ENCODE measurements at places on chromosomes 12 and 14. TPM values are rescaled to one million over a fixed set of nuclear protein-coding genes. Genes with fewer than 3 reads are reported as not detected.

Gene TDRD9
- total RNA-seq, result not detected

Gene FBXO33
- 15.3 TPM for total RNA-seq

- DNase-seq, result no peak
Observed at GRCh38 chr12:32448586-32448985, 49.2 kb downstream of the FGD4 start.

Gene CCDC60
- not detected for total RNA-seq

DNA sequence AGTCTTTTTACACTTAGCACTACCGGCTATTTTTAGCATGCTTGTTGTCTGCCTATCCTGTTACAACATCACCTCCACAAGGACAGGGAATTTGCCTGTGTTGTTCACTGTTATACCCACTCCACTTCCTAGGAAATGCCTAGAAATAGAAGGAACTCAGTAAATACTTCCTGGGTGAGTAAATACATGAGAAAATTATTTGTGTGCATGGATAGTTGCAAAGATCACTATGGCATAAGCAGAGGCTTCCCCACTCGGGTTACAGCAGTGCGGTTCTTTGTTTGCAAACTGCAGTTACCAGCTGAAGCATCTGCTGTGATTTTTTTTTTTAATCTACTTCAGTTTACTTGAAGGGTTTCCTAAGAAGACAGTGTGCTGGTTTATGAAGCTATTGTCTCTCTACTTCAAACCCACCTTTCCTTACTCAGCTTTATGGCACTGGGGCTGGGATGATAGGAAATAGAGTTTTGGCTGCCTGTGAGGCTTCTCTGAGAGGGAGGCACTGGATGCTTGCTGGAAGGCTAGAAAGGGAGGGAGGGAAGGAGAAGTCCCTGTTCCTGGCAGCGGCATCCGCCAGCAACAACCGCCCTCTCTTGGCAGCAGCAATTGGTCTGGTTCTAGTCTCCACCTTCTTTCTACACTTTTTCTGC is 29.0 kb downstream of the PDE6H start:
- DNase-seq, result no peak

GRCh38 chr14:93005838-93006237 is 82.9 kb downstream of the CHGA start:
- no peak for DNase-seq

- no peak for DNase-seq
Observed at GRCh38 chr12:123395236-123395635, 11.3 kb downstream of the KMT5A start.

- DNase-seq, result no peak
Observed at GRCh38 chr12:3014641-3015040, 55.4 kb downstream of the TEAD4 start.

- no peak for DNase-seq
Observed at GRCh38 chr12:105419606-105420005, 89.1 kb downstream of the C12orf75 start.

Gene PGF
- total RNA-seq, result 1.2 TPM

Gene KIF21A
- 0.52 TPM for total RNA-seq

Gene FITM1
- total RNA-seq, result not detected

Gene MRPL51
- total RNA-seq, result 290 TPM

DNA sequence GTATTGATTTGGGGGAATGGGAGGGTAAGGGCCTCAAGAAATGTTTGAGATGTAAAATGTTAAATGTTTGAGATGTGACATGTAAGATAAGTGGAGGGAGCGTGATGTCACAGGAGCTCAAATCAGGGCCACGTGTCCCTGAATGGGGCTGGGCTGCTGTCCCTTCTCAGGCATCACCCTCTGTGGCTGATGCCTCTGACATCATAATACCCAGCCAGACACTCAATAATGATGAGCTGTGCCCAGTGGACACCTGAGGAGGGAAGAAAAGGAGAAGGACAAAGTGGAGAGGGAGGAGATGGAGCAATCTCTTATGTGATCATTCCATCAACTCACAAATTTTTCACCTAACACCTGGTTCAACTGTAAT is 120.8 kb downstream of the SAMD4A start:
- DNase-seq, result no peak

DNA sequence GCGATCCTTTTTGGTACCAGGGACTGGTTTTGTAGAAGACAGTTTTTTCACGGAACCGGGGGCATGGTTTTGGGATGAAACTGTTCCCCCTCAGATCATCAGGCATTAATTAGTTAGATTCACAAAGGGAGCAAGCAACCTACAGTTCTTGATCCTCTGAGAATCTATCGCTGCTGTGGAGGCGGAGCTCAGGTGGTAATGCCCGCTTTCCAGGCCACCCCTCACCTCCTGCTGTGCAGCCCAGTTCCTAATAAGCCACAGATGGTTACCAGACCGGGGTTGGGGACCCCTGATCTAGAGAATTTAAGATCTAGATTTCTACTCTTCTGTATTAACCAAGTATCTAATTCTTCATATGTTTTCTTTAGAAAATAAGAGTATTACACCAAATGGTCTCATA is 4.8 kb downstream of the ARHGAP5 start:
- DNase-seq, result no peak

Gene VWF
- 0.02 TPM for total RNA-seq

DNA sequence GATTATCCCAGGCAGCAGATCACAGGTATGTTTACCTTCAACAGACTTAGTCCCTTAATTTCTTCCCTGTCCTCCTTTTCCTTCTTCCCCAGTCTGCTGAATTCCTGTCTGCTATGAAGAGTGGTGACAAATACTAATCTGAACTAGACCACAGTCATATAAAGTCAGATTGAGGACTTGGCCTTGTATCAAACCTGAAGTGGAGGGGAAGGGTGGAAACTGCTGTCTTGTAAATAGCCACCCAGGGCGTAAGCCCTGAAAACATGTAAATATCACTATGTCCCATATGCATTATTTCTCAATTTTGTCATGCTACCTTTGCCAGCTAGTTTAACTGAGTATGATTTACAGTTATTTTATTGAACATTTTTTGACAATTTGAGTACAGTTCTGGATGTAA is 368.0 kb downstream of the CCDC91 start:
- no peak for DNase-seq

Gene SUOX
- total RNA-seq, result 15.2 TPM

Gene ACVRL1
- 14.7 TPM for total RNA-seq

DNA sequence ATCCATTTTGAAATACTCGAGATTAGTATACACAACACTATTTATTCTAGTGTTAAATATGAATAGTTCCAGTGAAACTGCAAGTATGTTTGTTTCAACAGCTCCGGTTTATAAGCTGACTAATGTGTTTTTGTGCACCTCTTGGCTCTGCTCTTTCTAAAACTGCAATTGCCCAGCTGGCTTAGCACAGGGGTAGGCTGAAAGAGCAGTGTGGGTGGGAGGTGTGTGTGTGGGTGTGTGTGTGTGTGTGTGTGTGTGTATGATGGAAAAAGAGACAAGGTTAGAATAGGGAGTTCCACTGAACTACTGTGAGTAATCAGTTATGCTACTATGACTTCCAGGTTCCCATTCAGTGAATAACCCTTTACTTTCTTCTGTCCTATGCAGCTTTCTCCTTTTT is 37.8 kb upstream of the DDHD1 start:
- DNase-seq, result no peak

DNA sequence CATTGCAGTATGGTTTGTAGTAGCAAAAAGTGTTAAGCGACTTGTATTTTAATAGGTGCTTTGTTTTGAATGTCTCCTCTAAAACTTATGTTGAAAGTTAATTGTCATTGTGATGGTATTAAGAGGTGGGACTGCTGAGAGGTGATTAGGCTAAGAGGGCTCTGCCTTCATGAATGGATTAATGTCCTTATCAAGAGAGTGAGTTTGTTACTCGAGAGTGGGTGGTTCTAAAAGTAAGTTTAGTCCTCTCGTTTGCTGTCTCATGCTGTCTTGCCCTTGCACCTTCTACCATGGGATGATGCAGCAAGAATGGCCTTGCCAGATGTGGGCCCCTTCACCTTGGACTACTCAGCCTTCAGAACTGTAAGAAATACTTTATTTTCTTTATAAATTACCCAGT is 17.4 kb downstream of the ZDHHC17 start:
- no peak for DNase-seq

Gene NUAK1
- total RNA-seq, result 31.7 TPM

DNA sequence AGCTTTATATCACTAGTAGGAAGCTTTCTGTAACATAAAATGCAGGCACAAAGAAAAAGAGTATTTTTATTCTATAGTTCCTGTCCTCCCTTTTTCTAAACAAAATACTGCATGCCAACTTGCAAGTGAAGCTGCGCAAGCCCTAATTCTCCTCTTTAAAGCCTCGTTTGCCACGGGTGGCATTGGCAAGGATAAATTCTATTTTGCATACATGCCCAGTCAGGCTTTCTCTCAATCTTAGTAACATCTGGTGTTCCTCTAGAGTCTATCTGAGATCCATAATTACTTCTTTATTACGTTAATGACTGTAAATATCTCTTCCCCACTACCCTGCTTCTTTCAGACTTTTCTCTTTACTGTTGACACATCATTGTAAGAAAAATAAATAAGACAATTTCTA is 97.1 kb upstream of the DAAM1 start:
- no peak for DNase-seq

Gene TIMM9
- total RNA-seq, result 37.4 TPM

DNA sequence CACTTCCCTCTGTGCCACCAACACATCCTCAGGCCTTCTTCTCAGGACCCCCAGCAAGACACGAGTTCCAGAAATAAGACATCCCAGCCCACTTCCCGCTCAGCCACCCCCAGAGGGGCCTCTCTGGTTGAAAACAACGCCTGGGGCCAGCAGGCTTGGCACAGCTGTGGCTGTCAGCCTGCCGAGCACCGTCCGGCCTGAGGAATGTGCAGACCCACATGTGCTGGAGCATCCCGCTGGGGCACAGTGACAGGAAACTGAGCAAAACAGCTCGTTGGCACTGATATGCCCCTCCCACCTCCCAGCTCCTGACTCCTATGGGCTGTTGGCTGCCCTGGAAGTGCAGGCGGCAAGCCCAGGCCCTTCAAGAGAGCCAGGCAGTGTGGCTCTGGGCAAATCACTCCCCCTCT is 1.4 kb downstream of the SYNE3 start:
- DNase-seq, result no peak

DNA sequence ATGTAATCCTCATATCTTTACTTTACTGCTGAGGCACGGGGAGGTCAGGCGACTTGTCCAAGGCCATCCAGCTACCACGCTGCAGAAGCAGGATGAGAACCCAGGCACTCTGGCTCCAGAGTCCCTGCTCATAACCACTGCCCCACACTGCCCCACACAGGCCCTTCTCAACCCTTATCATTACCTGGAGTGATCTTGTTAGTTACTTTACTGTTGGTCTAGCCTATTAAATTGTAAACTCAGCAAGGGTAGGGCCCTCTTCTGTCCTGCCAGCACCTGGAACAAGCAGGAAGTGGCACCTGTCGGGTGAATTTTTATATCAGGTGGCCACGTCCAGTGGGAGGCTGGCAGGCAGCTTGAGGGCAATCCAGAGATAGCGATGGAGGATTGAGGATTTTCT is 12.2 kb downstream of the FAIM2 start:
- no peak for DNase-seq

DNA sequence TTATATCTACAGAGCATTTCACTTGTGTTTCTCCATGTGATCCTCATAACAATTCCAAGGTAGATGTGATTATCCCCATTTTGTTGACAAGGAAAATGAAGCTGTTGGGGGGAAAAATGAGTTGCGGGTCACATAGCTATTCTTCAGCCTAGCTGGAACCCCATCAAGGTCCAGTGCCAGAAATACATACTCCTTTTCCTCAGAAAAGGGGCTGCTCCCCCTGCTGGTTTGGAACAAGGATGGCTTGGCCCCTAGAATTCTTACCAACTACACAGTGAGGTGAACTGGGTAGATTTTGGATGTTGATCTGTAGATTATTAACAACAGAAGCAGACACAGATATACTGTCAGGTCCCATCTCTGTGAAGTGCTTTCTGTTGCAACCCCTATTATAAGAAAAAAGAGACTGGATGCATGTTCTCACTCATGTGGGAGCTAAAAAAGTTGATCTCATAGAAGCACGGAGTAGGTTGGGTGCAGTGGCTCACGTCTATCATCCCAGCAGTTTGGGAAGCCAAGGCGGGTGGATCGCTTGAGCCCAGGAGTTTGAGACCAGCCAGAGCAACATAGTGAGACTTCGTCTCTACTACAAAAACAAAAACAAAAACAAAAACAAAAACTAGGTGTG is 8.9 kb downstream of the IKZF4 start:
- peak; percentile 63 for DNase-seq
